ENCODE measurements at places on chromosomes 3 and 15.

DNA sequence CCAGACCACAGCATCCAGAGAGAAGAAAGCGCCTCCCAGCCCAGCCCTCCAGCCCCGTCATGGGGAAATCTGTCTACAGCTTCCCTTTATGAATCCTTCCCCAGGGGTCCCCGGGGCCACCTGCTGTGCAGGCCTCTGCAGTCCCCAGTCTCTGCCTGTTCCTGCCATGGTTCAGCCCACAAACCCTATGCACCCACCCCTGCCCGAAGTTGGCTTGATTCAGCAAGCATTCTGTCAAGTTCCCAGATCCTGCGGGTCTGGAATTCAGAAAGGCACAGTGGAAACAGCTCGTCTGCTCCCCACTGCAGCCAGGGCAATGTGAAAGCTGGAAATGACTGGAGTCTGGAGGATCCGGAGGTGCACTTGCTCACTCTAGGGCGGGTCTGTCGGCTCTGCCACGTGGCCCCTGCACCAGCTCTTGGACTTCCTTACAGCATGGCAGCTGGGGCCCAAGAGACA lies 2.9 kb upstream of the OCA2 start:
- DNase-seq: no peak

GRCh38 chr3:123783050-123783689 lies 101.0 kb downstream of the MYLK start:
- no peak for DNase-seq

- no peak for DNase-seq
Measured at GRCh38 chr3:136547293-136547692, 204.9 kb downstream of the STAG1 start.

- no peak for DNase-seq
Measured at GRCh38 chr3:127951276-127951675, 36.2 kb downstream of the KBTBD12 start.

GRCh38 chr15:55267401-55268175 lies 22.0 kb downstream of the RAB27A start:
- DNase-seq: peak; percentile 73

- DNase-seq: no peak
Measured at GRCh38 chr3:23438657-23439056, 235.5 kb downstream of the UBE2E2 start.

DNA sequence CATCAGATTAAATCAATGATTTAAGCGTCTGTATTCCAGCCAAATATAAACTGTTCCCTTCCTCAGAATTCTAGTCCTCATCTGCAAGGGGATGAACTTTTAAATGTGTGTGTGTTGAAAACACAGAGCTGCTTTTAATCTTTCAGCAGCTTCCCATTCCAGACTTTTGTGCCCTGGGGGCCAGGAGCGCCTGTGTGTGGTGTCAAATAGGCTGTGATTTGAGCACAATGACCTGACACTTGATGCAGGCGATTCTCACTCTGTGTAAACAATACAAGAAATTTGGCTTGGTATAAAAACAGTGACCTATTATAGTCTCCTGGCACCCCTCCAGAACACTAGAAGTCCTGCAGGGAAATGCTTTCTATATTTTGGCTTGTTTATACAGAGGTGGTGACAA lies 274.6 kb upstream of the ROPN1 start:
- no peak for DNase-seq

GRCh38 chr3:187741403-187742350 lies 3.6 kb downstream of the BCL6 start:
- peak; percentile 67 for DNase-seq

GRCh38 chr3:160115387-160115786 lies 109.8 kb upstream of the C3orf80 start:
- DNase-seq: no peak

Measured in effector memory CD8-positive, alpha-beta T cell (primary cell).